Left cardiac atrium (tissue), 4 donors: ENCODE measurements at places on chromosomes 13 and 19.

- no peak for DNase-seq
These were observed 2.7 kb upstream of the ZNF43 start for GRCh38 chr19:21838646-21839045.

- DNase-seq = no peak
These were observed 102.7 kb downstream of the ZAR1L start for GRCh38 chr13:32212421-32212820.

DNA sequence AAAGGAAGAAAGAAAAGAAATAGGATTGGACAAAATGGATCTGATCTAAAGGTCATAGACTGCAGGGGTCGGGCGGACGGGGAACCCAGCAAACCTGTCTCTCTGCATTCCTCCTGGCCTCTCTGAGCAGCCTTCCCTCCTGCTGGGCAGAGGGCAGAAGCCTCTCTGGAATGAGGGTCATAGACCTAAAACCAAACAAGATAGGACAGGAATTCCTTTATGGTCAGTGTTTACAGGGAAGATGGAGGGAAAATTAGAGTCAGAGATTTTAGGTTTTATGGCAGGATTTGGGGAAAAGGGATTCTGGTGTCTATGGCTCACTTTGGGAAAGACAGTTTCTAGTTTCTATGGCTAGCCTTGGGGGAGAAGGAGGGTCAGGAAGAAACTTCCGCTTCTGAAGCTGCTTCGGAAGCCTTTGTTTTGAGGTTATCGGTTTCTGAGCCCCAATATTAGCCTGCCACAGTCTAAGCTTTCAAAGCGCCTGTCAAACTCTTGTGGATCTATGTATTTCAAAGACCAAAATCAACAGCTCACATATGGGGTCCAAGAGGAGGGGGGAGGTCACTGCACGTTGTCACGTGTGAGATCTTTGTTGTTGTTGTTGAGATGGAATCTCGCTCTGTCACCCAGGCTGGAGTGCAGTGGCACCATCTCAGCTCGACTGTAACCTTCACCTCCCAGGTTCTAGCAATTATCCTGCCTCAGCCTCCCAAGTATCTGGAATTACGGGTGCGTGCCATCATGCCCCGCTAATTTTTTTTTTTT lies 18.9 kb upstream of the DPRX start:
- DNase-seq = no peak

GRCh38 chr13:99327126-99327525 lies 19.9 kb upstream of the GPR183 start:
- DNase-seq = no peak

DNA sequence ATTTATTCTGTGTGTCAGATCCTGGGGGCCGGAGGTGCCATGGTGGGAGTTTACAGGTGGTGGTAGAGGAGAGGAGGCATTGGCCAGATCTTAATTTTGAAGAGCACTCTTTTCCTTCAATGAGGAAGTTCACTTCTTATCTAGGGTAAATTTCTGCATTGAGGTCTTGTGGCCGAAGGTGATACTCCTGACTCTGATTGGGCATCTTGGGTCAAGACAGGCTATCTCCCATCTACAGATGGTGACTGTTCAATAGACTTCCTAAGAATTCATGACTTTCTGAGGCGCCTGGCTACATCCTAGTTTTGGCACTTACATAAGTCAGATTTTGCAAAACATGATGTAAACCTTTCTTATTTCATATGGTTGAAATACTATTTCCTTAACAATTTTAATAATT lies 135.2 kb downstream of the SUCLA2 start:
- DNase-seq = no peak

DNA sequence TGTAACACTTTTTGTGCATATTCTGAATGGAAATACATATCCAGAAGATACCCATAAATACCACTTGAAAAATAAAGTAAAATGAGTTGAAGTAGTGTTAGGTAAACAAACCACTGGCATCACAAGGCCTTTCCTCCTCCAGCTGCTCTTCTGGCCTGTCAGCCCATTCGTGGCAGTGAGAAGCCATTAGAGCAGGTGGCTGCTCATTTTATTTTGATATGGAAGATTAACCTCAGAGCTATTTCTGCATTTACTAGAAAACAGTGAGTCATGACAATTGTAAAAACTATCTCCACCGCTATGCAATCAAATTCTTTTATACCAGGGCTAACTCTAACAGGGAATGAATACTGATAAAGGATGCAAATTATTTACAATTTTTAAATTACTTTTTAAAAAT lies 2898.1 kb downstream of the PCDH9 start:
- DNase-seq = no peak

DNA sequence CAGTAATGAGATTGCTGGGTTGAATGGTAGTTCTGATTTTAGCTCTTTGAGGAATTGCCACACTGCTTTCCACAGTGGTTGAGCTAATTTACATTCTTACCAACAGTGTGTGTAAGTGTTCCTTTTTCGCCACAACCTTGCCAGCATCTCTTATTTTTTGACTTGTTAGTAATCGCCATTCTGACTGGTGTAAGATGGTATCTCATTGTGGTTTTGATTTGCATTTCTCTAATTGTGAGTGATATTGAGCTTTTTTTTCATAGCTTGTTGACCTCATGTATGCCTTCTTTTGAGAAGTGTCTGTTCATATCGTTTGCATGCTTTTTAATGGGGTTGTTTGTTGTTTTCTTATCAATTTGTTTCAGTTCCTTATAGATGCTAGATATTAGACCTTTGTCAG lies 245.0 kb downstream of the MTUS2 start:
- no peak for DNase-seq

DNA sequence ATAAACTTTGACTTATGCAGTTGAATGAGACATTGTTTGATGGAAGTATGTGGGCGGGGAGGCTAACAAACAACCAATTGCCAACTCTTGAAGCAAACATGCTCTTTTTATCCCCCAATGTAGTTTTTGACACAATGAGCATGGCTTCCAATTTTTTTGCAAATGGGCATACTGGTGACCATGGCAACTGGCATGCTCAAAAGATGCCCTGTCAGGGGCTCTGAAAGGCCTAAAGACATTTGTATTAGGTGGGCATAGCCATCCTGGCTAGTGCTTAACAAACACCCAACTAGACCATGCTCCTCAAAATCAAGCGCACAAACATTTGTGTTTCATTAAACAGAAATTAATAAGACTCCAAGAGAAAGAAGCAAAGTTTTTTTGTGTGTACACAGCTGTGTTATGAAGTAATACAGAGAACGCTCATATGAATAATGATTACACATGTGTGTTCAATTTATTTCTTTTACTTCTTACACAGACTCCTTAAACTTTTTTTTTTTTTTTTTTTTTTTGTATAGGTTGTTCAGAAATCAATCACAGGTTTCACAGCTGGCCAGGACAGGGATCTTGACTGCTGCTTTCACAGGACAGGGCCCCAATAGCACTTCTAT lies 95.6 kb downstream of the DLEU7 start:
- no peak for DNase-seq

DNA sequence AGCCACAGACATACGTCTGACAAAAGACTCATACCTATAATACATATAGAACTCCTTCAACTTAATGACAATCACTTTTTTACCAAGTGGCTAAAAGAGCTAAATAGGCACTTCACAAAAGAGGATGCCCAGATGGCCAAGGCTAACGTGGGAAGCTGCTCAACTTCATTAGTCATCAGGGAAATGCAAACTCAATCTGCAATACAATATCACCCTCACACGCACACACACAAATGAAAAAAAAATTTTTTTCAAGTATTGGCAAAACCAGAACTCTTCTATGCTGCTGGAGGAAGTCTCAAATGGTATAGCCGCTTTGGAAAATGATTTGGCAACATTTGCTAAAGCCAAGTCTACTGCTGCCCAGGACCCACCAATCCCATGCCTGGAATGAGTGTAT lies 14.6 kb upstream of the DNMT1 start:
- DNase-seq = no peak

GRCh38 chr19:46101293-46101692 lies 23.2 kb downstream of the IGFL3 start:
- no peak for DNase-seq

- DNase-seq = no peak
These were observed 7.9 kb upstream of the STK24 start for GRCh38 chr13:98584668-98585397.

- peak; percentile 88 for DNase-seq
These were observed 82.8 kb upstream of the MTIF3 start for GRCh38 chr13:27533155-27533643.

DNA sequence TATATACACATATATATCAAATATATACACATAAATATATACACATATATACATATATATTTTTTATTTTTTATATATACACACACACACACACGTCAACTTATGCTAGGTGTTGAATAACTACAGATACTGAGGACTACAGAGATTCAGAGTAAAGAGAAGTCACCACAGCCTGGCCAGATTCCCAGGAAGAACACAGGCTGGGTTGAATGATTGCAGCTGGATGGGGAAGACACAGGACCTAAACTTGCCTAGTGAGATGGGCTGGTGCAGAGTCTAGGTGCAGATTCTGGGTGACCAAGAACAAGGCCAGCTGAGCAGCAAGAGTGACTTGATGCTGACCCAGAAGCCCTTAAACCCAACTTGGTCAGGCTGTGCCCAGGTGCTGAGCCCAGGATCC lies 241.3 kb downstream of the KCTD12 start:
- DNase-seq = no peak

GRCh38 chr13:30355384-30355699 lies 48.0 kb upstream of the KATNAL1 start:
- no peak for DNase-seq

- no peak for DNase-seq
These were observed 21.0 kb downstream of the UBAC2 start for GRCh38 chr13:99221567-99222239.
